Small intestine (tissue), 16 donors: ENCODE measurements at places on chromosomes 5 and 9. TPM values are rescaled to one million over a fixed set of nuclear protein-coding genes. Genes with fewer than 3 reads are reported as not detected.

Gene TLR4
- 1.9 TPM for polyA plus RNA-seq

Gene CCDC183
- polyA plus RNA-seq: 0.40 TPM

- DNase-seq: peak; percentile 85
- H3K4me3 ChIP-seq: no peak overlapping the region
- no peaks in the 10 kb centered on the region for H3K36me3 ChIP-seq
- no peaks in the 10 kb centered on the region for H3K27me3 ChIP-seq
These were observed 155.5 kb upstream of the GRIN3A start for GRCh38 chr9:101893661-101894646.

- H3K27ac ChIP-seq: no peak overlapping the region
- no peaks in the 10 kb centered on the region for H3K27me3 ChIP-seq
- H3K4me3 ChIP-seq: no peak overlapping the region
- no peaks in the 10 kb centered on the region for H3K4me1 ChIP-seq
- H3K36me3 ChIP-seq: no peaks in the 10 kb centered on the region
These were observed 13.4 kb downstream of the FLT4 start for GRCh38 chr5:180636016-180636402.

GRCh38 chr5:79149433-79149832 lies 37.8 kb downstream of the BHMT start:
- no peak overlapping the region for H3K4me3 ChIP-seq
- H3K27me3 ChIP-seq: no peaks in the 10 kb centered on the region
- no peak for DNase-seq
- no peaks in the 10 kb centered on the region for H3K4me1 ChIP-seq

DNA sequence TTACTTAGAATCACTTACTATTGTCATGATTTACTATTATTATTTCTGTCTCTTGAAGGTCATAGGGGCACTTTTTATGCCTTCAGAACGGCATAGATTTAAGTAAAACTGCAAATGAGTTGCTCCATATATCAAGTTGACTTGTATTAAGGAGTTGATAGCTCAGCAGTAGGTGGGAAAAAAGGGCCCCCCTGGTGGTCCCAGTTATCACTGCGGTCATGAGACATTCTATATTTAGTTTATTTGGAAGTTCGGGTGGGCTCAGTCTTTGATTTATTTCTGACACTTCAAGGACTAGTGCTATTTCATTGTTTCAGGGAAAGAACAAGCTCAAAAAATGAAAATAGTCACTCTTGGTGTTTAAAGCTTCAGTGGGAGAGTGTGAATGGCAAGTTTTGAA lies 159.3 kb downstream of the SLC24A2 start:
- DNase-seq: no peak
- H3K27me3 ChIP-seq: no peaks in the 10 kb centered on the region
- H3K4me1 ChIP-seq: no peaks in the 10 kb centered on the region
- H3K27ac ChIP-seq: no peak overlapping the region

Gene CARD9
- 2.0 TPM for polyA plus RNA-seq

DNA sequence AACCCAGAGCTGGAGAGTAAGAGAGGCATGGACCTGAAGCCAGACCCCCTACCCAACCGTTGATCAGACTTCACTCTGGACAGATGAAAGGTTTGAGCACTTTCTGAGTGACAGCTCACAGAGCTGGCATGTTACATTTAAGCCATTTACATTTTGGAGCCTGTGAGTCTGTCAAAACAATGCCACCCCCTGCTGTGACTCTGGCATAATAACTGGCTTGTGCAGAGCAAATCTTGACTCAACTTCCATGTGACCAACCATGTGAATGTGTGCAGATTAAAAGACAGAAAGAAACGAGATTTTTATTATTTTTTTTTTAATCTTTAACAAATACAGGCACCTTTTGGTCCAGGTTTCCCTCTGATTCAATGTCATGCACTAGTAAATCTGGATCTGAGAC lies 48.5 kb downstream of the MFAP3 start:
- H3K27ac ChIP-seq: no peak overlapping the region
- DNase-seq: no peak
- no peaks in the 10 kb centered on the region for H3K36me3 ChIP-seq
- H3K4me1 ChIP-seq: no peaks in the 10 kb centered on the region
- H3K27me3 ChIP-seq: no peaks in the 10 kb centered on the region

GRCh38 chr5:32095261-32095671 lies 78.9 kb downstream of the GOLPH3 start:
- no peak overlapping the region for H3K27ac ChIP-seq
- peaks cover 32% of the 10 kb centered on the region for H3K36me3 ChIP-seq
- no peak overlapping the region for H3K4me3 ChIP-seq
- H3K4me1 ChIP-seq: no peaks in the 10 kb centered on the region

DNA sequence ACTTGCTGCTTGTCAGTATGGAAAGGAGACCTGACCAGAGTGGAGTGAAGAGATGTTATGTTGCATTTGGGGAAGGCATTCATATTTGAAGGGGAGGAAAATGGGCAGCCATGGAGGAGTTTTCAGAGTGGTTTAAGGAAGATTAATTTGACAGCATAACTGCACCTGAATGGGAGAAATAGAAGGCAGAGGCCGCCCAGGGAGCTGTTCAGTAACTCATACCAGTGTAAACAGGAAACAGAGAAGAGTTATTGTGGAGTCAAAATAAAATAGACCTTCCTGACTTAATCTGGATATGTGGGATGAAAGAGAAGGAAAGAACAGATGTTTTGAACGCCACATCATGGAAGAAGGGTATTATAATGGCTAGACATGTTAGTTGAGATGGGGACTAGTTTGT lies 13.4 kb downstream of the SLC44A1 start:
- peaks cover 22% of the 10 kb centered on the region for H3K4me1 ChIP-seq
- no peak overlapping the region for H3K4me3 ChIP-seq

GRCh38 chr5:36492984-36493654 lies 113.3 kb upstream of the SLC1A3 start:
- H3K36me3 ChIP-seq: no peaks in the 10 kb centered on the region
- DNase-seq: no peak
- H3K27me3 ChIP-seq: no peaks in the 10 kb centered on the region
